ENCODE measurements at places on chromosomes 2 and 18.

DNA sequence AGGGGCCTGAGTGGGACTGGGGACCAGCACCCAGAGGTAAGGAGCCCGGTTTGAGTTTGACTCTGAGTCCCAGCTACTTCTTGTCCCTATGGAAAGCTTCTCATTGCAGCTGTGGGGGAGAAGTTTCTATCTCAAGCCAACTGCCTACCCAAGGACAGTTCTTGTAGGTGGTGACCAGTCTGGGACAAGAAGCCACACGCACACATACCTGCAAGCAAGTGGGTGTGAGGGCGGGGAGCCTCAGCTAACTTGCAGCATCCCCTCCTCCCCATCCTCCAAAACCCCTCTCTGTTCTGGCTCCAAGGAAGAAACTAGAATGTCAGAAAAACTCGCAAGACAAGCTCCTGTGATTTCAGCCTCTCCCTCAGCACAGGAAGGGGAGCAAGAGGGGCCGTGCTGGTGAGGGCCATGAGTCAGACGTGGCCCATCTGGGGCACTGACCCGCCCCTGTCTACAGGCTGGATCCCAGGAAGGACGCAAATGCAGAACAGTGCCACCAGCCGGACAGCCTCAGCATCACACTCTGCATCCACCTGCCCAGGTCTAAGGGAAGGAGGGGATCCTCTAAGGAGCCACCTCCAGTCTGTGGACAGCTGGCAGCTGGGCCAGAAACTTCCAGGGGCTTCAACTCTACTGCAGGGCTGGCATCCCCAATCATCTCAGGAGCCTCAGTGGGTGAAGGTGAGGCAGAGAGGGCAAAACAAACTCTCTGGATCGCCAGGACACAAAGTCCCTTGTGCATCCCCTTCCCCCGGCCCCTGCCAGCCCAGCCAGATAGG, 103.4 kb downstream of the TNS1 start:
- no peak for DNase-seq

DNA sequence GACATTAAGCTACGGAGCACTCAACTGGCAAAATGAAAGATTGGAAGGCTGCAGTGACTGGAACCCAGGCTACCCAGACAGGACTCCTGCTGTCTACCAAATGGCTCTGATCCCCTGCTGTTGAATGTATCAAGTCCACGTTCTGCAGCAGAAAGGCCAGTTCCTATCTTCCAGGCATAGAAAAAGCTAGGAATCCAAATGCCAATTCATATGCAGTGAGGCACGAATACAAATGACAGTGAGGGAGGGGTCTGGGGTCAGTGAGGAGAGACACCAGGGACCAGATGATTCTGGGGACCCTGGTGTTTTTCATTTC, 5.3 kb downstream of the NRP2 start:
- no peak for DNase-seq

- DNase-seq, result no peak
These were observed 63.5 kb upstream of the RAPGEF4 start for GRCh38 chr2:172672114-172672513.

DNA sequence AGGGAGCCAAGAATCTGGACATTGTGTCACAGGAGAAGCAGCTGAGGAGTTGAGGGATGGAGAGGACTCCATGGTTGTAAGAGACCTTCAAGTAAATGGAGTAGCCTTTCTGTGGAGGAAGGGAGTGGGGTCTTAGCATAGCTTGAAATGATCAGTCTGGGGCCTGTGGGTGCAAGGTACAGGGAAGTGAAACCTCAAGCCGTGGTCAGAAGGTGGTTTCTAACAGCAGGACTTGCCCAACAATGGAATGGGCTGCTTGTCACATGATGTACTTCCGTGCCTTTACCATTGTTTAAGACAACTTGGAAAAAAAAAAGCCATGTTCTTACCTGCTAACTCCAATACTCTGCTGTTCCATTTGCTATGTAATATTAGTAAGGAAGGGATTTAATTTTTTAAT, 140.7 kb downstream of the LDLRAD4 start:
- no peak for DNase-seq

DNA sequence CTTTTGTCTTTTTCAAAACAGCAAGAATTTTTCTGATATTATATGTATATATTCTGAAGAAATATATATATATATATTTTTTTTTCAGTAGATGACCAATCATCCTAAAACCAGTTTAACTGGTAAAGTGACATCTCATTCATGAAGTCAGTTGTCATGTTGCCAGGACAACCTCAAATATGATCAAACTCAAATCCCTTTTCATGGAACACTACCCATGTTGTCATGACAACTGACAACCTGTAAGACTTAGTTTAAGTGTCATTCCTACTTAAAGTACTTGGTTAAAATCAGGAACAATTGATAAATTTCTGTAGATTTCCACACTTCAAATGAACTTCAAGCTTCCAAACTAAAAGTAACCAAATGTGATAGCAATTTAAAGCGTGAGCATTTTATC, 101.8 kb upstream of the ERBB4 start:
- no peak for DNase-seq

DNA sequence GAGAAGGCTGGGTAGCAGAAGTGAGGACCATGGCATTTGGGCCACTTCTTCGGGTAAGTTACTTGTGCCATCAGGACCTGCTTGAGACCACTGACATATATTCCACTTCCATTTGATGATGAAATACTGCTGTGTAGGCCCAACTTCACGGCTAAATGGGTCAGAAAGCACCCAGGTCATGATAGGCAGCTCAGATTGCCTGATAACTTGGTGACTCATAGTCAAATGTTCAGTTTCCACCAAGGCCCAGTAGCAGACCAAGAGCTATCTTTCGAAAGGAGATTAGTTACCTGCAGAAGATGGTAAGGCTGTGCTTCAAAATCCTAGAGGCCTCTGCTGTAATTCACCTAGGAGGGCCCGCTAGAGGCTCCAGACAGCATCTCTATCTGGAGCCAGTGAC, 31.8 kb upstream of the MEX3C start:
- no peak for DNase-seq

DNA sequence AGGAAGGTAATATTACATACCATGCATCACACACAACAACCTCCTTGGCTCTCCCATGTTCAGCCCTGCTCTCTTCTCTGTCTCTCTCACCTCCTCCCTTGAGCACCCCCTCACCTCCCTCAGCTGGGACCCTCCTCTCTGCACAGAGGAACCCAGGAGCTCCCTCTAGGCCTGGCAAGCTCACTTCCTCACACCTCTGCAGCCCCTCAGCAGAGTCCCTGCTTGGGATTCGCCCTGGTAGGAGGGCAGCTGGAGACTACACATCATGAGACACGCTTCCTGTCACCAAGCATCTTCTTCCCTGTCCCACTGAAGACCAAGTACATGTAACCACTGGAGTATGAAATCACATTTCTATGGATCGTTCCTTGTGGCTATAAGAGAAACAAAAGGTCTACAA, 51.0 kb downstream of the ADD2 start:
- no peak for DNase-seq

- no peak for DNase-seq
These were observed 59.9 kb downstream of the PTPRM start for GRCh38 chr18:7626922-7627440.

DNA sequence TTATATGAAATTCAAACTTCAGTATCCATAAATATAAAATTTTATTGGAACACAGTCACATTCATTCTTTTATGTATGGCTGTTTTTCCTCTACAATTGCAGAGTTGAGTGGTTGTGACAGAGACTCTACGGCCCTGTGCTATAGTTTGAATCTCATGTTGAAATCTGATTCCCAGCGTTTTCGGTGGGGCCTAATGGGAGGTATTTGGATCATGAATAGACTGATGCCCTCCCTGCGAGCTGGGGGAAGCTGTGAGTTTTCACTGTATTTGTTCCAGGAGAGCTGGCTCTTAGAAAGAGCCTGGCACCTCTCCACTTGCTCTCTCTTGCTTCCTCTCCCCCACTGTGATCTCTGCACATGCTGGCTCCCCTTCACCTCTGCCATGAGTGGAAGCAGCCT, 1.7 kb downstream of the PFN4 start:
- no peak for DNase-seq

- no peak for DNase-seq
These were observed 540.0 kb upstream of the CNTNAP5 start for GRCh38 chr2:123485056-123485455.

DNA sequence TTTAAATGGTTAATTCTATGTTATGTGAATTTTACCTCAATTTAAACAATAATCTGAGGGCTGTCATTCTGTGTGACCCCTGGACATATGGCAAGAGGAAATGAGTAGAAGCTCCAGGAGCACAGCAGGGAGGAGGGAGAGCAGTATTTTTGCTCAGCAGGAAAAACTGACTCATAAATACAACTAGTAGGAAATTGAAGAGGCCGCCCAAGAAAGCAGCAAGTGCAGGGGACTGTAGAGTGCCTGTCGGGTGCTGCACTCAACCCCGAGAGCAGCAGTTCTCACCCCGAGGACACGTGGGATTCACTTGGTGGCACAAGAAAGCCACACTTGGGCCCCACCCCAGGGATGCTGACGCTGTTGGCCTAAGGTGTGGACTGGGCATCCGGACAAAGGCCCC, 60.8 kb downstream of the NPAS2 start:
- DNase-seq, result no peak

GRCh38 chr18:39779926-39780325, 2175.1 kb upstream of the PIK3C3 start:
- DNase-seq, result no peak

GRCh38 chr18:58531236-58531635, 97.7 kb downstream of the ALPK2 start:
- no peak for DNase-seq

DNA sequence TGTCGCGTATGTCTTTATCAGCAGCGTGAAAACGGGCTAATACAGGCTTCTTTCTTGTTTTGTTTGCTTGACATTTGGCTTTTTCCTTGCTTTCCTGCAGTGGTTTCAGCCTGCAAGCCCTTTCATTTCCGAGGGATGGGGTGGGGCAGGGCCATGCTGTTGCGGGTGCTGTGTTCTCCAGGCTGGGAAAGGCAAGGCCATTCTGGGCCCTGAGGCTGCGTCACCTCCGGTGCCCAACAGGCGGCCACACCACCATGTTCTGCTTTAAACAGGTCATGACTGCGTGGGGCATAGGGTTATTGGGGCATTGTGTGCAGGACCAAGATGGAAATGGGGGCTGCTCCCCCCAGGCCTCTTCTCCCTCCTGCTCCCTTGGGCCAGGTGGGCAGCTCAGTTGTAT, 38.6 kb upstream of the PLB1 start:
- DNase-seq, result no peak

DNA sequence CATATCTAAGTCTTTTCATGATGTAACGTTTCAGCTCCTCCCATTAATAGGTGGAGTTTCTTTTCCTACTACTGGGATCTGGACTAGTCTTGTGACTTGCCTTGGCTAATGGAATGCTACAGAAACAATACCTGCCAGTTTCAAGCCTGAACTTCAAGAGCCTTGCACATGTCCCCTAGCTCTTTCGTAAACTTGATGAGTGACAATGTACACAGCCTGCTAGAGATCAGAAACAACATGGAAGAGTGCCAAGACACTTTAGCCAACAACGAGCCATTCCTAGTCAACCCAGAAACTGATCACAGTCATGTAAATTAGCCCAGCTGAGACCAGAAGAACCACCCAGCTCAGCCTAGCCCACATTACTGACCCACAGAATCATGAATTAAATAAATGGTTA, 24.8 kb upstream of the STK39 start:
- no peak for DNase-seq

DNA sequence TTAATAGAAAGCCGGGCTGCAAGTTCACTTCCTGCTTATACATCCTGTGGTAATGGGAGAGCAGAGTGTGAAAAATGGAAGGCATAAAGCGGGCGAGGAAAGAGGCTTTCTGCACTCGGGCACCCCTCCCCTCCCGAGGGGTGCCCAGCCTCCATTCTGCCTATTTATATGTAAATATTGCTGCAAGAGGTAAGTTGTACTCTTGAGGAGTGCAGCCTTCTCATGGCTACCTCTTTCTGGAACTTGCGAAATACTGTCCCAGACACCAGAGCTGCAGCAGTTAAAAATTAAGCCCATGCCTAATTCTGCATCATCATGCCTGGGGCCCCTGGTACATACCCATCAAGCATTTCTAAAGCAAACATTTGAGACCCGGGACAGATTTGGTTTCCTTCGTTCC, 156.0 kb downstream of the GBX2 start:
- no peak for DNase-seq

- no peak for DNase-seq
These were observed 61.9 kb downstream of the ASAP2 start for GRCh38 chr2:9268301-9269080.

DNA sequence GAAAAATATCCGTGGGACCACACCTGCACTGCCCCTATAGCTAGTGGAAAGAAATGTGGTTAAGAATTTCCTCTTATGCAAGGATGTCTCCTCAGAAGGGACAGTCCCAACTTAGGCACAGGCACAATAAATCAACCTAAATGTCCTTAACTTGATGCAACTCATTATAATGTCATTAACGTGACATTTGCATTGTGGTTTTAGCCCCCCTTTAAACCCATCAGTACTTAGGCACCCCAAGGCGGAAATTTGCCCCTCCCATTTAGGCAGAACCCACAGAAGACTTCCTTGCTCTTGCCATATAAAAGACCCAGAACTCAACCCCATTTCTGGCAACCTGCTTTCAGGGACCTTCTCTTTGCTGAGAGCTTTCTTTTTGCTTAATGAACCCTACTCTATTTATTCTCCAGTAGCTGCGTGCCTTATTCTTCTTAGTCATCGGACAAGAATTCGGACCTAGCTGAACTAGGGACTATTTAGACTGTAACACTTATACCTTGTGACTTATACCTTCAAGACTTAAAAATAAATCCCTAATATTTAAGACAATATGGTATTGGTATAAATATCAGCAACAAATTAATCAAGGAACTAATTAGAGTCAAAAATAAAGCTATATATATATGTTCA, 1281.6 kb upstream of the TMEFF2 start:
- no peak for DNase-seq

- DNase-seq, result no peak
These were observed 386.7 kb downstream of the TGIF1 start for GRCh38 chr18:3836483-3837335.

- DNase-seq, result no peak
These were observed 45.3 kb upstream of the CCBE1 start for GRCh38 chr18:59742325-59743111.

DNA sequence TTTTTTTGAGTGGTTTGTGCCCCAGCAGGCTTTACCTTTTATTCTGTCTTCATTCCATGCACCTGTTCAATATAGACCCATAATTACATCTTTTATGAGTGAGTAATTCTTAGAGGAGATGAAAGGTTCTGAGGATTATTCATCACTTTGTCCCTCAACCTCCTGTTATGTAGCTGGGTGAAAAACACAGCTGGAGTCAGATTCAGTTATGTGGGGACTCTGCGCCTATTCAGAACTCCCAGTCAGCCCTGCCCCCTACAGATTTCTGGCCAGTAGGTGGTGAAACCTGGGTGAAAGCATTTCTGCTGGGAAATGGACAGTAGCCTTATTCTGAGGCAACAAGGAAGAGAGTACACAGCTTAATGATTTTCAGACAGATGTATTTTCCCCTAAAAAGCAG, 107.8 kb downstream of the MGAT5 start:
- no peak for DNase-seq

GRCh38 chr2:11288431-11288830, 56.0 kb downstream of the ROCK2 start:
- no peak for DNase-seq

DNA sequence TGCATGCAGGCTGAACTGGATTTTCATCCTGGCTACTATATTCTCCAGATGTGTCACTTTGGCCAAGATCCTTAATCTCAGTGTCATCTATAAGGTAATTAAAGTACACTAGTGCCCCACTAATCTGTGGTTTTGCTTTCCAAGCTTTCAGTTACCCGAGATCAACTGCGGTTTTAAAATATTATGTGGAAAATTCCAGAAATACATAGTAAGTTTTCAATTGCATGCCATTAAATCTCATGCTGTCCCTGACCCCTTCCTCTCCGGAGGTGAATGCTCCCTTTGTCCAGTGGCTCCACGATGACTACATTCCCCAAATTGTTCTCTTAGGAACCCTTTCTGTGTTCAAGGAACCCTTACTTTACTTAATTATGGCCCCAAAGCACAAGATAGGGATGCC, 5.3 kb upstream of the TYMS start:
- DNase-seq, result no peak
